ENCODE measurements at places on chromosomes 7 and 10.

DNA sequence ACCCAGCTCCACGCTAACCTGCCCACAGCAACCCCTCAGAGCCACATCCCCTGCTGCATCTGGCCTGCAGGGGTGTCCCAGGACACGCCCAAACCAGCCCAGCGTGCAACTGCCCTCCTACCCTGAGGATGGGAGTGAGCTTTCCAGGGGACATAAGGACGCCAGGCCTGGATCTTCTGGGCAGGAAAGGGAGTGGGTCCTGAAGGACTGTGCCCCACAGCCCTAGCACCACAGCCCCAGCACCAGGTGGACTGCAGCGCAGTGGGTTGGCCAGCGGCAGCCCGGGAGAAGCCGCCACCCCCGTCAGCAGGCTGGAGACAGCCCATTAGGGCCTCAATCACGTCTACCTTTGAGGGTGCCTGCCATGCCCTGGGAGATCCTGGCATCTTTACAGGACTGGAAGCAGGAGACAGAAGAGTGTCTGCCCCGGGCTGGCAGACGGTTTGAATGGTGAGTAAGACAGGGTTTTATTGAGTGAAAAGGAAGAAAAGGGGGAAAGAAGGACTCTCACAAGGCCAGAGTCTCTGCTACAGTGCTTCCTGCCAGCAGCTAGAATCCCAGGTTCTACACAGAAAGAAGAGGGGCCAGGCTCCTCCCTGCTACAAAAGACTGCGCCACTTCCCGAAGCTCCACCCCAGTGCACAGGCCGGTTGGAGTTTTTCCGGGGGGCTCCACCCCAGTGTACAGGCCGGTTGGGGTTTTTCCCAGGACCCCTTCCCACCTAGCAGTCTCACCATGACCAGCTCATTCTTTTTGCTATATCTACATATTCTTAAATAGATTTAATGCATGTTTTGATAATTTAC, 69.8 kb upstream of the KCTD7 start:
- DNase-seq, result no peak

DNA sequence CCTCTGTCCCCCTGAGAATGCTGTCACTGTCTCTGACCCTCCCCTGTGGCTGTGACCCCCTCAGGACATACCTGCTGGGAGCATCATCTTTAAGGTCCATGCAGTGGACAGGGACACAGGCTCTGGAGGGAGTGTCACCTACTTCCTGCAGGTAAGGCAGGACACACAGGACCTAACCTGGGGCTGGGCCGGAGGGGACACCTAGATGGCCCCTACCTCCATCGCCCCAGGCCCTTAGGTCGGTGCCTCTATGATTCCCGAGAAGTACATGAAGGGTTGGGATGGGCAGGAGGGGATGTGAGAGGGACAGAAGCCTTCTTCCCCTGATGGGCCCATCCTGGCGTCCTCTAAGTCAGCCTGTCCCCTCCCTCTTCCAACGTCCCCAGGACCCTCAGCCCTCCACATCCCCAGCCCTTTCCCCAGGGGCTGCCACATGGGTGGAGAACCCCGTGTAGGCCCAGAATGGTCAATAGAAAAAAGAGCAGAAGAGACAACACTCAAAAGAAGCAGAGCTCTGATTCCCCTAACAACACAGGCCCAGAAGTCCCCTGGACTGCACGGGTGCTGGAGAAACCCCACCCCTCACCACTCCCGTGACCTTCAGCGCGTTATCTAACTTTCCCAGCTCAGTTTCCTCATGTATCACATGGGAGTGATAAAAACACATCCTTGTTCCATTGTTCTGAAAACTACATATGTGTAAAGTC, 6.4 kb downstream of the CDHR1 start:
- no peak for DNase-seq

GRCh38 chr7:157784979-157785441, 448.2 kb downstream of the DNAJB6 start:
- no peak for DNase-seq

DNA sequence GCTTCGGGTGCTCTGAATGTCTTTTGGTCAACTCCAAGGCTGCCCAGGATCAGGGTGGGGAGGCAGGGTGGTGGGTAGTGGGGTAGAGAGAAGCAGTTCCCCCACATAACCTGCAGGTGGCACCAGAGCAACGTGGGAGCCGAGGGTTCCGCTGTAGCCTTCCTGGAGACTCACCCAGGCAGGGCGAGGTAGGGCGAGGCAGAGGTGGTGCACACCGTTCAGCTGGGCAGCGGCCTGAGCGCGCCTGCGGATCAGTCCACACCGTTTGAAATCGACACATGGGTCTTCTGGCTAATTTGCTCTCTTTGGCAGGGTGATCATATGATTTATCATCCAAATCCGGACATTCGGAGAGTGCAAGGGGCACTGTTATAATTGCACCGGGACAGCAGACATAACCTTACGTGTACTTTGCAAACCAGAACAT, 41.4 kb upstream of the MAP3K8 start:
- peak; percentile 54 for DNase-seq

DNA sequence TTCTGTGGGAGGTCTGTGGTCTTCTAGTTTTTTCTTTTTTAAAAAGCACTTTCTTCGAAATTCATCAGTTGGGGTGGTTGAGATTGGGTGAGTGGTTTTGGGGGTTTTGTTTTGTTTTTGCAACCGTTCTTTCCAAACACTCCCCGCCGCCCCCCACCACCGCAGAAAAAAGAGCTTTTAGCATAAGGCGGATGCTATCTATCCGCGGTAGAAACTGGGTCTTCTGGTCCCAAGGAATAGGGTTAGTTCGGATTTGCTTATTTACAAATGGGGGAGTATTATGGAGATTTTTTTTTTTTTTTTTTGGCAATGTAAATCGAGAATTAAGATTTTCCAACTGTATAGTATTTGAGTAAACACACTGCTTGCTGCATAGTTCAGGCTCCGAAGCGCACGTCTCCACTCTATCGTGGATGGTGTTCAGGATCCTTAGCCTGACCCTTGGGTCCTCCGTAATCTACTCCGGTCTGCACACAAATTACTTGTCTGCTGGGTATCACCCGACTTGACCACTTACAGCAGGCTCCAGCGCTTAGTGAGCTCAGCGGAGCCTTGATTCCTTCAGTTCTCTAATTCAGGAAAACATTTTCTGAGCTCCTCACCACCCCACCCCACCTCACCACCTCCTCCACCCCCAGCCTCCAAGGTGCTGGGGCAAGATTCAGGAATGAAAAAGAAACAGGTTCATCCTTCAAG, 757 bp upstream of the NRCAM start:
- DNase-seq, result no peak

- peak; percentile 85 for DNase-seq
These were observed 100.9 kb upstream of the YAE1 start for GRCh38 chr7:39465055-39465929.

- no peak for DNase-seq
These were observed 1.2 kb downstream of the GPNMB start for GRCh38 chr7:23247603-23248335.

DNA sequence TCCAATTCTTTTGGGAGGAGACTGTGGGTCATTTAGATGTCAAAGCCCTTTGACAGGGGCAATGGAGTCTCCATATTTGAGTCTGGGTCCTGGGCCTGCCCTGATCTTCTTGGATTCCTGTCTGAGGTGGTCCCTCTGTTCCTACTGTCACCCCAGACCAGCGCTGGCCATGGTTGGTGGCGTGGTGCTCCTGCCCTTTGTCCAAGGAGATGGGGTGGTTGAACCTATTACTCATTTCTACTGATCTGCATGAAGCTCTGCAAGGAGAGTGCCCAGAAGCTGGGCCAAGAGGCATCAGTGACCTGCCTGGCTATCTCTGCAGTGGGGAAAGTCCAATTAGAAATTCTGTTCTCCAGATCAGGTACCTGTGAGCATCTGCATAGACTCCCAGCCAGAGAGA, 355.6 kb upstream of the NUPR2 start:
- no peak for DNase-seq

DNA sequence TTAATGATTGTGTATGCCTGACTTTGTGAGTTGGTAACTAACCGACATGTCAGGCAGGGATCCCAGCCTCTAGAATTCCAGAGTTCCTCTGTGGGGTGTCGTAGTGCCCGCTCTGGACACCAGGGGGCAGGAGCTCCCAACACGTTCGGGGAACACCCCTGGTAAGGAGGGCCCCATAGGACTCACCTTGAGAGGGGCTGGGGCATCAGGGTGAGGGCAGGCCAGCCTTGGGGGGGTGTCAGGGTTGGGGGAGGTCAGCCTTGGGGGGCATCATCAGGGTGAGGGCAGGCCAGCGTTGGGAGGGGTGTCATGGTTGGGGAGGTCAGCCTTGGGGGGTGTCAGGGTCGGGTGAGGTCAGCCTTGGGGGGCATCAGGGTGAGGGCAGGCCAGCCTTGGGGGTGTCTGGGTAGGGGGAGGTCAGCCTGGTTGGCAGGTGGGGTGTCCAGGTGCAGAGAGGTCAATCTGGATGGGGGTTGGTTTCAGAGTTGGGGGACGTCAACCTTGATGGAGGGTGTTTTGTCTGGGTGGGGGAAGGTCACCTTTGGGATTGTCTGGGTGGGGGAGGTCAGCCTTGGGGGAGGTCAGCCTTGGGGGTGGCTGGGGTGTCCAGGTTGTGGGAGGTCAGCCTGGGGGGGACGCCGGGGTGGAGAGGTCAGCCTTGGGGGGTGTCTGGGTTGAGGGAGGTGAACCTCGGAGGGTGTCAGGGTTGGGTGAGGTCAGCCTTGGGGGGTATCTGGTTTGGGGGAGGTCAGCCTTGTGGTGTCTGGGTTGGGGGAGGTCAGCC, 45.6 kb upstream of the SUN1 start:
- peak; percentile 82 for DNase-seq

- DNase-seq, result no peak
These were observed 80.8 kb upstream of the LEP start for GRCh38 chr7:128160296-128160695.

DNA sequence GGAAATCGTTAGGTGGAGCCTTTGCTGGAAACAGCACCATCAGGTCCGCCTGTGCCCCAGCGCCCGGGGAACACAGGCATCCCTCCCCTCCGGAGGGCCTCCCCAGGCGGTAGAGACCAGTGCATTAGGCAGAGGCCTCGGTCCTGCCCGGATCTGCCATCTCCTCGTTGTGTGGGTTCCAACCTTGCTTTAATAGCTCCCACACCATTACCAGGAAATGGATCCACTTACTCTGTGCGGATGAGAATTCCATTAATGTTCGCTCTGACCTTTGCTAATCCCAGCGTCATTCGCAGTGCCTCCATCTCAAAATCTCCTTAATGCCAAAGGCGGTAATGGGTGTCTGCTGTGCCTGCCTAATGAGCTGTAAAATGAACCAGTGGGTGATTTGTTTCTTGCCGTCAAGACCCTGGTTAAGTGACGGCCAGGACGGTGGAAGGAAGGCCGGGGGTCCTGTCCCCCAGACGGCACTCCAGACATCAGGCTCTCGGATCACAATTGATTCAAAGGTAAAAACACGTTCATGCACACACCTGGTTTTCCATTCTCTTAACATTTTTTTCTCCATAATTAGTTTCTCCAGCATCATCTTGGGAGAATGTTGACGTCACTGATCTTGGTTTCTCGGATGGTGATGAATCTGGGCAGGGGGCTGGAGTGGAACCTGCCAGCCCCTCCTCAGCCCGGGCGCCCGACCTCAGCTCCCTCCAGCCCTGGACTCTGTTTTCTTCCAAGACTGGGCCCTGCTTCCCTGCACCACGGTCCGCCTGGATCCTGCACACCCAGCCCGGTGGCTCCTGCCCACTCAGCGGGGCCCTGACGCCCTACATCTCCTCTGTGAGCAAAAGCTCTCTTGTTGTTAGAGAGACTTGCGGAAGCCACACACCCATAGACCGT, 22.8 kb upstream of the FAM20C start:
- no peak for DNase-seq

GRCh38 chr7:89731751-89732445, 422.4 kb upstream of the STEAP1 start:
- DNase-seq, result no peak

DNA sequence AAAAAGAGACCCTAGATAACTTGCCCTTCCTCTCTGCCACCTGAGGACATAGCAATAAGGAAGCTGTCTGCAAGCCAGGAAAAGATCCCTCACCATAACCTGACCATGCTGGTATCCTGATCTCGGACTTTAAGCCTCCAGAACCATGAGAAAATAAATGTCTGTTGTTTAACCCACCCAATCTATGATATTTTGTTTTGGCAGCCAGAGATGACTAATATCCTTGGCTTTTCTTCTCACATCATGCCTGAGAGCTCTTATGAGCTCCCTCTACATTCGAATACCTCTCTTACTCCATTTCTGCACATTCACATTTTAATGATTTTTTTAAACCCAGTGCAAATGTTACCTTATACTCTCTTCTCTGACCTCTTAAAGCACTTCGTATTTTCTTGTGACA, 214.0 kb upstream of the CHRM2 start:
- no peak for DNase-seq

GRCh38 chr7:101824440-101824839, 7.0 kb downstream of the CUX1 start:
- no peak for DNase-seq

DNA sequence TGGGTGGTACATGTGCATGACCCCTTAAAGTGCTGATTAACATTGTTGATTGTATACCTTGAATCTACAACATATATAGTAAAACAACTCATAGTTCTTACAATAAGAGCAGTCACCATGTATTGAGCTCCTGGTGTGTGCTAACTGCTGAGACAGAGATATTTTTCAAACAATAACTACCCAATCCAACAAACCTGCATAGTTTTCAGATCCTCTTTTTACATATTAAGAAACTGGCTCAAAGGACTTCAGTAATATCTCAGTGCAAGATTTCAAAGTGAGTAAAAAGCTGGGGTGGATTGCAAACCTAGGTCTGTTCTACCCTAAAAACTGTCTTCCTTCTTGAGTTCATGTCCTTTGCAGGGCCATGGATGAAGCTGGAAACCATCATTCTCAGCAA, 272.2 kb downstream of the SNX13 start:
- DNase-seq, result no peak

- DNase-seq, result no peak
These were observed 54.3 kb upstream of the ITGB1 start for GRCh38 chr10:33012306-33012705.

DNA sequence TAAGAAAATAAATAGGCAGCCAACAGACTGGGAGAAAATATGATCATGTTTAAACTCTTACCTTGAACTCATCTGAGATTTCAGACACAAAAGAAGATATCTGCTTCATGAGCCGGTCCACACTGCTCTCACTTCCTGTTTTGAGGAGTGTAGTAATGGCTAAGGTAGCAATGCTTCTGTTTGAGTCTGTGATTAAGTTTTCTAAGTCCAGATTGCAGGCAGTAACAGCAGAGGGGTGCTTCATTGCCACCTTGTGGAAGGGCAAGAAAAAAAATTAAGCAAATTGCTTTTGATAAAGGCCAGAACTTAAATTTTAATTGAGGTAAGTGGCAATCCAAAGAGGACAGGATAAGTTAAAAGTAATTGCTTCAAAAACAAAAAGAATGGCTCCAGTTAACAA, 69.1 kb downstream of the MEST start:
- peak; percentile 60 for DNase-seq

DNA sequence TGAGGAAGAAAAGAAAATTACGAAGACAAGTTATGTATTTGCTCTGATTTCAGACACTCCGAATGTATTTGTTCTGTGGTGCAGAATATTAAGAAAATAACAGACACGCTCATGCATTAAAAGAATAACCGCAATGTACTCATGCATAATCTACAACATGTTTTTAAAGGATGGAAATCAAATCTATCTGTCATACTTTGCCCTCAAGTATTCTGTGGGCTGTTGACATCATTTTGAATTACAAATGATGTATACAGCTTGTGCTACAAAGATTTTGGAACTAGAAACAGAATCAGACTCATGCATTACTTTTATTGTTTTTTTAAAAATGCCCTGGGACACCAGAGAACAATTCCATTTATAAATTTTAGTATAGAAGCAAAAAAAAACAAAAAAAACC, 69.9 kb downstream of the APBB1IP start:
- no peak for DNase-seq
